ENCODE measurements at places on chromosomes 11 and 22.

- no peak for DNase-seq
Measured at GRCh38 chr11:64624883-64625481, 34.0 kb downstream of the SLC22A12 start.

- DNase-seq, result no peak
Measured at GRCh38 chr11:123247496-123247799, 52.4 kb upstream of the CLMP start.

- DNase-seq, result no peak
Measured at GRCh38 chr11:116835042-116835772, 2.2 kb downstream of the APOA1 start.

- no peak for DNase-seq
Measured at GRCh38 chr22:18005201-18005926, 19.0 kb downstream of the MICAL3 start.

GRCh38 chr22:38706101-38706900, 557 bp downstream of the GTPBP1 start:
- DNase-seq, result peak; percentile 40

DNA sequence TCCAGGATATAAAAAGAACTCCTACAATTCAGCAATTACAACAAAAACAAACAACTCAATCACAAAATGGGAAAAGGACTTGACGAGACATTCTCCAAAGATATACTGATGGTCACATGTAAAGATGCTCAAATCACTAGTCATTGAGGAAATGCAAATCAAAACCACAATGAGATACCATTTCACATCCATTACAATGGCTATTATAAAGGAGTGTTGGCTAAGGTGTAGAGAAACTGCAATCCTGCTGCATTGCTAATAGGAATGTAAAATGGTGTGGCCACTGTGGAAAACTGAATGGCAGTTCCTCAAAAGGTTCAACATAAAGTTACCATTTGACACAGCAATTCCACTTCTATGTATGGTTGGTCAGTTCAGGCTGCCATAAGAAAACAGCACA, 11.8 kb upstream of the TBCEL start:
- no peak for DNase-seq

- DNase-seq, result peak; percentile 6
Measured at GRCh38 chr11:6926208-6927029, at the start of gene ZNF215. TSS of gene ZNF215 (plus strand) at chr11:6926426. CDS start at chr11:6932273, 5,847 bp downstream.

DNA sequence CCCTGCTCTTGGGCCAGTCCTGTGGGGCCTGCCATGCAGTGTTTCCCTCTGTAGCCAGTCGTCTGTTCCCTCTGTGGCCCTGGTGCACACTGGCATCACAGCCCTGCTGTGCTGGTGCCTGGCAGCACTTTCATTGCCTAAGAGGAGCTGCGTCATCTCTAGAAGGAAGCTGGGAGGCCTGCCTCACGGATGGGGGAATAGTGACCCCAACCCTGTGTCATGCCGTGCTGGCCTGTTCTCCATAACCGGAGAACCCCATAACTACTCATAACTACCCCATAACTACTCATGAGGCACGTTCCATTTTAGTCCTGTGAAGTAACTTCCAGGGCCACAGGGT, 14.0 kb downstream of the RAB36 start:
- no peak for DNase-seq

DNA sequence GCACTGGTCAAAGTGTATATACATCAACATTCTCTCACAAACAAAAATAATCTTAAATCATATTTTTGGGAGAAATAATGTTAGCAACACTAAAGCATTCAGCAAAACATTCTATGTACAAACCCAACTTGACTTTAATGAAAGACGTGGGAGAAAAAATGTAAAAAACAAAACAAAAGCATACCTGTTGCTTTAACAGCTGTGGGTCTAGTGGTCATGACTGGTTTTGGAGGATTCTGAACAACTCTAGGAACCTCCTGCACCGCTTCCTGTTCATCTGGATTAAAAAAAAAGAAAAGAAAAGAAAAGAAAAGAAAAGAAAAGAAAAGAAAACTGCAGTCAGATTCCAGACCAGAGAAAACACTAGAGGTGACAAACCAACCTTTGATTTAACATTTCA, 2.1 kb downstream of the FNBP4 start:
- DNase-seq, result no peak

DNA sequence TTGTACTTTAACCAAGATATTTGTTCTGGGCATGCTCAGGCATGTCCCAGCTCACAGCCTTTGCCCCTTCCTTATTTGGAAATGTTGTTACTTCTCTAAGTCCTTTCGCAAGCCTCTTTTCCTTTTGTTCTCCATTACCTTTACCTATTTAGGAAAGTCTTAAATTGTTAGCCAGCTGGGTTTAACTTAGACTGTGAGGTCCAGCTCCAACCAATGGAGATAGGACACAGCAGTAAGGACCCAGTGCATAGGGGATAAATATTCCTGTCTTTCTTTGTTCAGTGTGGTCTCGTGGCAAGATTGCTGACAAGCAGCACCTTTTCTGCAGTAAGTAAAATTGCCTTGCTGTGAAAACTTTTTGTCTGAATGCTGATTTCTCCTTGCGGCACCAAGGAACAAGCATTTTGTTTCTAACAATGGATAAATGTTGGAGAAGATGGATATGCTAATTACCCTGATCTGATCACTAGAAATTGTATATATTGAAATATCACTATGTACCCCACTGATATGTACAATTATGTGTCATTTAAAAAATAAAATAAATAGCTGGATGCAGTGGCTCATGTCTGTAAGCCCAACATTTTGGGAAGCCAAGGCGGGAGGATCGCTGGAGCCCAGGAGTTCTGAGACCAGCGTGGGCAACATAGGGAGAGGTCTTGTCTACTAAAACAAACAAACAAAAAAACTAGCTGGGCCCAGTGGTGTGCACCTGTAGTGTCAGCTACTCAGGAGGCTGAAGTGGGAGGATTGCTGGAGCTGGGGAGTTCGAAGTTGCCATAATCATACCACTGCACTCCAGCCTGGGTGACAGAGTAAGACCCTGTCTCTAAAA, 31.9 kb upstream of the FTH1 start:
- DNase-seq, result no peak

DNA sequence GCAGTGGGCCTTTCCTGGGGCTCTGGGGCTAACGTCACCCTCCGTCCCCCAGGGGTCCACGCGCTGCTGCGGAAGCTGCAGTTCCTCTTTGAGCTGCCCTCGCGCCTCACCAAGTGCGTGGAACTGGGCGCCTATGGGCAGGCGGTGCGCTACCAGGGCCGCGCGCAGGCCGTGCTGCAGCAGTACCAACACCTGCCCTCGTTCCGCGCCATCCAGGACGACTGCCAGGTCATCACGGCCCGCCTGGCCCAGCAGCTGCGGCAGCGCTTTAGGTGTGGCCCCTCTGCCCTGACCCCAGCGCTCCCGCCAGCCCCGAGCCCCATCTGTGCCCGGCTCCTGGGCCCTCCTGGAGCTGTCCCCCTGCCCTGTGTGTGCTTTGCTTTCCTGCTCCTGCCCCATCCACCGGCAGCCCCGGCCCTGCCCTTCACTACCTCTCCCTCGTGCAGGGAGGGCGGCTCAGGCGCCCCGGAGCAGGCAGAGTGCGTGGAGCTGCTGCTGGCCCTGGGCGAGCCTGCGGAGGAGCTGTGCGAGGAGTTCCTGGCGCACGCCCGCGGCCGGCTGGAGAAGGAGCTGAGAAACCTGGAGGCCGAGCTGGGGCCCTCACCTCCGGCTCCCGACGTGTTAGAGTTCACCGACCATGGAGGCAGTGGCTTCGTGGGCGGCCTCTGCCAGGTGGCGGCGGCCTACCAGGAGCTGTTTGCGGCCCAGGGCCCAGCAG, 3.8 kb upstream of the TM7SF2 start:
- DNase-seq, result no peak

DNA sequence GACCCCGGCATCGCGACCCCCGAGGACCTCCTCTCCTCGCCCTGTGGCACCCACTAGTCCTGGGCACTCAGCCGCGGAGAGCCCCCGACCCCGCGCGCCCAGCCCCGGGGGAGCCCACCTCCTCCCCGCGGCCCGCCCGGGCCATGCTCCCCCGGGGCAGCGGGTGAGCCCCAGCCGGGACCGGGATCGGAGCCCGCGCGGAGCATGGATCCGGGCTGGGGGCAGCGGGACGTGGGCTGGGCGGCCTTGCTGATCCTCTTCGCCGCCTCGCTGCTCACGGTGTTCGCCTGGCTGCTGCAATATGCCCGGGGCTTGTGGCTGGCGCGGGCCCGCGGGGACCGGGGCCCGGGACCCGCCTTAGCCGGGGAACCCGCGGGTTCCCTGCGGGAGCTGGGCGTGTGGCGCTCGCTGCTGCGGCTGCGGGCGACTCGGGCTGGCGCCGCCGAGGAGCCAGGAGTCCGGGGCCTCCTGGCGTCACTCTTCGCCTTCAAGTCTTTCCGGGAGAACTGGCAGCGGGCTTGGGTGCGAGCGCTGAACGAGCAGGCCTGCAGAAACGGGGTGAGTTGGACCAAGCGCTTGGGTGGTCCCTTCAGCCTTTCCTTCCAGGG, 498 bp downstream of the C2CD2L start:
- DNase-seq, result no peak

DNA sequence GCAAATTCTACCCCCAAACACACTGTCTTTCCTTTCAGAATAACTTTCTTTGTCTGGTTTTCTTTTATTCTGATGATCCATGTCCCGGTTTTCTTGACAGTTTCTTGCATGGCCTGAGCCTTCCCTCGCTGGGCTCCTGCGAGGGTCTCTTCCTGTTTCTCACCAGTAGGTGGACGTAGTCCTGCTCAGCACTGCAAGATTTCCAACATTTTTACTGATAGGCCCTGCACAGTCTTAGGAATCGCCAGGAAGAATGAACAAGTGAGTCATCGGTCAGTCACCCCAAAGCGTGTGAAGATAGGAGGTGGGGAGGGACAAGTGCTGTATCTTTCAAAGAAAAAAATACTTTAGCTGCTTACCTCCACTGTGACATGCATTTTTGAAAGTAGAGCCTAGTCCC, 16.9 kb upstream of the KIRREL3 start:
- no peak for DNase-seq

GRCh38 chr11:81286550-81286949, 1447.1 kb downstream of the FAM181B start:
- DNase-seq, result no peak

DNA sequence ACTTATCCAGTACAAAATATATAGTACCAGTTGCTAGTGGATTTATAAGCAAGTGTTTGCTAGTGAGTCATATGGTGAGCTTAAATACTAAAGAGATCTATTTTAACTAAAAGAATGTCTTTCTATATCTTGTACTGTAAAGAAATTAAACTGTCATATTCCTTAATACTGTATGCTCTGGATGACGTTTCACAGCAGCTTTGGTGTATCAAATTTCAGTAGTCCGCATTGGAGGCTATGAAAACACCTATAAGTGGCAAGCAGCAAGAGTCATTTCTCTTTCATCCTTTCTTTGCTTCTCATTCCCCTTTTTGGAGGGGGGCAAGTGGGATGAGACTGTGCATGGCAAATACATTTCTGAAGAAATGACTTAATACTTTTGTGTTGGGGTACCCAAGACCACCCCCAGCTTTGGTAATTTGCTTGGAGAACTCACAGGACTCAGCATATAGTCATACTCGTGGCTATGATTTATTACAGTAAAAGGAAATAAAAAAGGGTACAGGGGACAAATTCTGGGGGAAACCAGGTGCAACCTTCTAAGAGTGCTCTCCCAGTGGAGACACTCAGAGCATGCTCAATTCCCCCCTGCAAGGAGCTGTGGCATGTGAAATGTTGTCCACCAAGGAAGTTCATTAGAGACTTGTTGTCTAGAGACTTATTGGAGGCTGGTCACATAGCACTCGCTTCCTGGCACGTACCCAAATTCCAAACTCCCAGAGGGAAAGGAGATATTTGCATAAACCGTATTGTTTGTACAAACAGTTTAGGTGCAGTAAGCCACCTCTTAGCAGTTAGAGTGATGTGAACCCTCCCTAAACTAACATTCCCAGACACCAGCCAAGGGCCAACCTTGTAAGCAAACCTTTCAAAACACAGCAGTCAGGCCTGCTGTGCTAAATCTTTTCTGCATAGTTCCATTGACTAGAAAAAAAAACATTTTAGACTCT, 210.8 kb downstream of the PGR start:
- DNase-seq, result no peak

DNA sequence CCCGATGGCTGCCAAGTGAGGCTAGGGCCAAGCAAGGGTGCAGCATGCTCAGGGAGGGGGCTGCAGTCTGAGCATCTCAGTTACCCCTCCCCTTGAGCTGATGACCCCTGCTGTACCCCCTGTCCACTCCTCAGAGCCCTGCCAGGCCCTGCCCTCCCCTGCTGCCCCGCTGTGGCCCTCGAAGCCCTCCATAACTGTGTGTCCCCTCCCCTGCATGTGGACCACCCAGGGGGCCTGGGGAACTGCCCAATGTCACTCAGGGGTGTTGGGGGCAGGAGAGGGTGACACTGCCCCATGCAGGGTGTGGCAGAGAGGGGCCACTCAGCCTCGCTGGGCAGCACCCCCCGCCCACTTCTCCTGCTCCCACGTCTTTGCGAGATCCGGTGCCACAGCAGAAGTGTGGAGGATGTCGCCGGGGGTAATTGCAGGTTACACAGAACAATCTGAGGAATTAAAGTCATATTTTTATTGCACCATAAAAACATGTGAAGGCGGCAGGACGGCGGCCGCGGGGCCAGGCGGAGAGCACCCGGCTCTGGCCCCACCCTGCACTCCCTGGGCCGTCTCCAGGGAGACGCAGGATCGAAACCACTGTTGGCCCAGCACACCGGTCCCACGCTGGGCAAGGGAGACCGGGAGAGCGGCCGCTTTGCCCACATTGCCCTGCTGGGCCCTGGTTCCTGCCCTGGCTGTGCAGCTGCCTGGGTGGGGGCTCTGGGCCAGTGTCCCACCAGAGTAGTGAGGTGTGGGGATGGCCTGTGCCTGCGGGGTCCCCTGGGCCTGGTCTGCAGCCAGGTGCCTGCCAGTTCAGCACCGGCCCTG, 18.7 kb upstream of the GNB1L start:
- no peak for DNase-seq

GRCh38 chr11:40183073-40184064, 1276.1 kb downstream of the LRRC4C start:
- no peak for DNase-seq

- no peak for DNase-seq
Measured at GRCh38 chr22:27151407-27151806, 494.0 kb downstream of the MIAT start.

GRCh38 chr11:126918556-126918955, 82.0 kb downstream of the KIRREL3 start:
- no peak for DNase-seq

- no peak for DNase-seq
Measured at GRCh38 chr11:123702139-123702538, 39.3 kb downstream of the ZNF202 start.

- no peak for DNase-seq
Measured at GRCh38 chr11:126720539-126721235, 279.9 kb downstream of the KIRREL3 start.
